ENCODE measurements at places on chromosomes 13 and 19.

GRCh38 chr19:33821871-33822270 is 25.2 kb downstream of the KCTD15 start:
- no peak for DNase-seq

- no peak for DNase-seq
Measured at GRCh38 chr19:55459551-55459949, 1.9 kb downstream of the ISOC2 start.

DNA sequence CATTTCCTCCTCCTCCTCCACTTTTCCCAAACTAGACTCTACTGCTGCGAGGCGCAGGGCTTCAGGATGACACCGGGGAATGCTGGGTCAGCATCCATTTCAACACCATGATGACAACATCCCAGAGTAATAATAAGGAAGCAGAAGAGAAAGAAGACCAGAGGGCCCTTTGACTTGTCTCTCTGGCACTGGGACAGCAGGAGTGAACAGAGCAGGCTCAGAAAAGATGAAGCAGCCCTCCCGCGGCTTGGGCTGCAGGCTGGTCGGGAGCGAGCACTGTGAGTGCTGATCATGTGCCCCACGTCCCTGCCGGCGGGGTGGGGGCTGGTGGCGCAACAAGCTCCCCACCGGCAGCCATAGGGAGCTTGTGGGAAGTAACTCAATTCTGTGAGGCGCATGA is 30.5 kb downstream of the RANBP3 start:
- DNase-seq = peak; percentile 92

DNA sequence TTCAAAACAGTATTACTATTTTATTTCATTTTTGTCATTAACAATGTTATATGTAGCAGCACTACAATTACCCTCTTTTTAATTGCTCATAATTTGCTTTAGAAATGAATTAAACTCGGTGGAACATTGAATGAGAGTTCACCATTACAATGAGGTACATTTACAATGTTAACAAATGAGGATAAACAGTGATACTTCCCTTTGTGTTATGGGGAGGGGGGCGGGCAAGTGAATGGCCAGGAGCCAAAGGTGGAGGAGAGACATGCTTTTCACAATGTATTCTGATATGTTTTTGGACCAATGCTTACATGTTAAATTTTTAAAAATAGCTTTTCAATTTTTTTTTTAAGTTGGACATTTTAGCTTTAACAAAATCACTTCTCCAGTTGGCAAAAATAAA is 34.2 kb downstream of the NALCN start:
- no peak for DNase-seq

GRCh38 chr13:49625392-49626079 is 2.8 kb upstream of the ARL11 start:
- peak; percentile 69 for DNase-seq

- DNase-seq = no peak
Measured at GRCh38 chr13:34617473-34618083, 324.5 kb upstream of the NBEA start.

DNA sequence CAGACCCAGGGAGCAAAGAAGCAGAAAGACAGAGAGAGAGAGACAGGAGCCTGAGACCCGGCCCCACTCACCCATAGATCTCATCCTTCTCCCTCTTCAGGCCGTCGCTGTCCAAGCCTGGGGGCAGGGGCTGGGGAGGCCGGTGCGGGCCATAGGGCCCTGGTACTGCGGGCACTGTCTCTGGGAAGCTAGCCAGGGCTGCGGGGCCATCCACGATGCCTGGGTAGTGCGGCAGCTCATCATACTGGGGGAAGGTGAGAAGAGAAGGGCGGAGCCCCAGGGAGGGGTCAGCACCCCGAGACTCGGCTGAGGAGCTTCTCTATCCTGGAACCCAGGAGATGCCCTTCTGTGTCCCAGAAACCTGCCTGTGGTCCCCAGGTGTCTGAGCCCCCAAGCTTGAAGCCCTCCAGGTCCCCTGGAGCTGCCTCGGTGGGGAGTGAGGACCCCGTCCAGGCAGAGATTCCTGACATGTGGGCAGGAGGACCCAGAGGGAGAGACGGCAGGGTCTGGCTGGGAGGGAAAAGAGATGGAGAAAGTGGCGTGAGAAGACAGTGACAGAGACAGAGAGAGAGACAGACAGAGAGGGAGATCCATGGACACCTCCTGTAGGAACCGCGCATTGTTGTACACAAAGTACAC is 2.1 kb downstream of the MEIS3 start:
- no peak for DNase-seq

GRCh38 chr13:37651891-37652290 is 53.3 kb upstream of the POSTN start:
- no peak for DNase-seq

- DNase-seq = no peak
Measured at GRCh38 chr13:101631395-101631794, 178.9 kb downstream of the ITGBL1 start.

GRCh38 chr13:84192125-84192524 is 309.9 kb upstream of the SLITRK1 start:
- no peak for DNase-seq

- DNase-seq = no peak
Measured at GRCh38 chr13:76645632-76646031, 240.6 kb downstream of the KCTD12 start.

GRCh38 chr13:27018882-27019281 is 152.7 kb downstream of the USP12 start:
- DNase-seq = no peak

GRCh38 chr13:47415048-47415447 is 518.2 kb upstream of the HTR2A start:
- DNase-seq = no peak

DNA sequence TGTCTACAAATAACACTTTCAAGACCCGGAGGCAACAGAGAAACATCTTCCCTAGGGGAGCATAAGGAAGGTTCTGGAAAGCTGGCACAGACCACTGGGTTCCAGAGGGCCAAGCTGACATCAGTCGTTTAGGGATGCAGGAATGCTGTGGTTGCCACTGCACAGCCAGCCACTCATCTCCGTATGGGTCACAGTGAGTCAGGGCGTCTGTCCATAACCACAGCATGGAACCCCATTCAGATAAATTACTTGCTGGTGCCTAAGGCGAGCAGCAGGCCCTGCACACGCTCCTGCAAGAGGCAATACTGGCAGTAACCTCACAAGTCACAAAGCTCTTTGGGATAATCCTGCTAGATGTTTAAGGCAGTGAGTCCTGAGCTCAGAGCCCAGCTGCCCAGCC is 140.9 kb upstream of the UBL3 start:
- no peak for DNase-seq

DNA sequence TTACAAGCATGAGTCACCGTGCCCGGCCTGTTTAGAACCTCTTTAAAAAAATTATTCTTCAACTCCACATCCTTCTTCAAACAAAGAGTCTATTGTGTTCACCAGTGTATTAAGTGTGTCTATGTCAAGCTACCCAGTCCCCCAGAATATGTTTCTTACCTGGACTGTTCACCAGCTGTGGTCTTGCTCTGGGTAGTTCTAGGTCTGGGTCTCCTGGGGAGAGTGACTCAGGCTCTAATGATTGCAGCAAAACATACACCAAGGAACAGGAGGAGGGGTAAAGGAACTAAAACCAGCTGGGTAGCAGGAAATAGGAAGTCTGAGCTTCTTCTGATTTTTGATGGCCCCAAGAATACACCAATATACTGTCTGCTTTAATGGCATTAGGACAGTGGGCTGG is at the start of gene FPR1:
Gene FPR1 (minus strand): TSS at position 224 of the 400 bp plus-strand sequence. CDS start 4,884 bp downstream, outside the sequence.
- peak; percentile 85 for DNase-seq

GRCh38 chr13:98751861-98752466 is 508 bp downstream of the SLC15A1 start:
- no peak for DNase-seq

- no peak for DNase-seq
Measured at GRCh38 chr19:2579678-2580280, 103.9 kb downstream of the GADD45B start.

- no peak for DNase-seq
Measured at GRCh38 chr19:40006273-40006691, 9.4 kb downstream of the ZNF546 start.

GRCh38 chr13:46964789-46965527 is 68.1 kb upstream of the HTR2A start:
- peak; percentile 57 for DNase-seq

- no peak for DNase-seq
Measured at GRCh38 chr13:40986101-40986856, 32.8 kb downstream of the ELF1 start.

DNA sequence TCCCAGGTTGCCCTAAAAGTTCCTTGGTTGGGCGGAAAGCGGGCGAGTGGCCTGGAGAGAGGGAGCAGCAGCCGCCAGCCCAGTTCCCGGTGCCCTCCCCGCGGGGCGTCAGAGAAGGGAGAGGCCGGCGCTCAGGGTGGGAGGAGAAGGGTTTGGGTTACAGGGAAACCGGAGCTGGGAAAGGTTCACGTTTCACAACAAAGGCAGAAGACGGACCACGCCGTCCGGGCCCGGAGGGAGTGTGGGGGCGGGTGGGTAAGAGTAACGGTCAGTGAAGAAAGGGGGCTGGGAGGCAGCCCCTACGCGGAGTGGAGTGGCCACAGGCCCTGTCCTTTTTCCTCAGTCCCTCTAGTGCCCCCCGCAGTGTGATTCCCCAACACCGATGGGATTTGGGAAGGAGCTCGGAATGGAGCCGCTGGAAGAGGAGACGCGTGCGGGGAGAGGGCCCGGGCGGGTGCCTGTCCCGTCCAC is 1.6 kb downstream of the SIX5 start:
- no peak for DNase-seq

DNA sequence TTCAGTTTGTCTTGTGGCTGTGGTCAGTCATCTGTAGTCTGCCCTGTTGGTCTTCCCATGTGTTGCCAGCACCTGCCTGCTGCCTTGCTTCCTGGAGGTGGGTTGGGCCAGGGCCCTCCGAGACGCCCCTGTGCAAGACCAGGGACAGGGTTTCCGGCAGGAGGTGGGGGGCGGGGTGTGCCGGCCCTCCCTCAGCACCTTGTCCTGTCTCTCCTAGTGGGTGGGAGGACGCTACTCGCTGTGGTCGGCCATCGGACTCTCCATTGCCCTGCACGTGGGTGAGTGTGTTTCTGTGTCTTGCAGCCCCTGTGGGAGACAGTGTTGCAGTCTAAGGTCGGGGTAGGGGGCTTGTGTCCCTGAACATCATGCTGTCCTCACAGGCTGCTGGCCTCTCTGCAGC is 11.2 kb upstream of the PDCD2L start:
- no peak for DNase-seq

- no peak for DNase-seq
Measured at GRCh38 chr13:98207416-98207815, 30.3 kb upstream of the RNF113B start.

DNA sequence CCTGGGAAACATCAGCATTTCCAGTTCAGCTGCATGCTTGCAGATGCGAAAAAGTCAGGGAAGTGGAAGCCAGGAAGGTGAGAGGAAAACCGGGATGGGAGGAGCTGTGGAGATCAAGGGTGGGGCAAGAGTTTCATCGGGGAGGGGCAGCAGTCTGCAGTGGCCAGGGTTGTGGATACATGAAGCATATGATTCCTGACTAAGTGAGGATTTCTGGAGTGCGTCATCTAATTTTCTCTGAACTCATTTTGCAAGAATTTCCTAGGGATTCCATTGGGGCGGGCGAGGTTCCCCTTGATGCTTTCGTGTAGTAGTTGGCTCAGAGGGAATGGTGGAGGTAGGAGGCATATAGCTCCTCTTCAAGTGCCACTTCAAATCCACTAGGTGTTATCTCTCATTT is 344.1 kb upstream of the TMTC4 start:
- no peak for DNase-seq

DNA sequence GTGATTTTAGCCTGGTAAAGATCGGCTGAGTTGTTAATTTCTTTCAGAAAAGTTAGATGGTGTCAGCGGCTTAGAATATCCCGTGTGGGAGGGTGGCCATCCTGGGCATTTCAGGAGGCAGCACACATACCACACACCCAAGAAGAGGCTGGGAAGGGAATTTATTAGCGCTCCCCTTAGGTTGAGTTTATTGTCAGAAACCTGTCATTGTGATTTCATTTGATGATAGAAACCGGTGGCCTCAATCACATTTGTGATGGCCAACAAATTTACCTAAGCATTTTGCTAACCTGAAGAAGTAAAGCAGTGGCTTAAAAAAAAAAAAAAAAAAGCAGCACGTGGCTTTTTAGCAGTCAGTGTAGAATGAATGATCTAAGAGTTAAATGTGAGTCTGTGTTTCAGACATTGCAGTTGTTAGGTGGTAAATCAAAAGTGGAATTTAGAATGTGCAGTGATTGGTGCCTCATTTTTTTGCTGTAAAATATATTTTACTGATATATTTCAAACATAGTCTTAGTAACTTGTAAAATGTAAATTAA is 2.7 kb downstream of the SIPA1L3 start:
- DNase-seq = no peak

- DNase-seq = no peak
Measured at GRCh38 chr13:44031555-44031954, 151.9 kb downstream of the LACC1 start.

- no peak for DNase-seq
Measured at GRCh38 chr13:44876782-44877324, 112.4 kb downstream of the NUFIP1 start.

- no peak for DNase-seq
Measured at GRCh38 chr13:39985071-39985470, 329.6 kb downstream of the COG6 start.

DNA sequence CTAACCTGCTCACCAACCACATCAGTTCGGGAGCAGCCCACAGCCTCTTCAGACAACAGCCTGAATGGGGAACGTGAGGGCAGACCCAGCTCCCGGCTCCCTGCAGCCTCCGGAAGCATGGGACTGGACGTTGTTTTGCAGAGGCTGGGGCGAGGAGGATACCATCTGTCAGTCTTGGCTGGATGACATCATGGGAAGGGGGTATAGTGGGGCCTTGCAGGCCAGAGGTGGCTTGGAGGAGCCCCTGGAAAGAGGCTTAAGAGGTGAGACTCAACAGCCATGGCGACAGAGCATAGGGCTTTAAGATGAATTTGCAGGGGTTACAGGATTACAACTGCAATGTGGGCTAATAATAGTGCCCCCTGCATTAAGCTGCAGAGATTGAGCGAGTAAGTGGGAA is 1.5 kb downstream of the FXYD3 start:
- no peak for DNase-seq

DNA sequence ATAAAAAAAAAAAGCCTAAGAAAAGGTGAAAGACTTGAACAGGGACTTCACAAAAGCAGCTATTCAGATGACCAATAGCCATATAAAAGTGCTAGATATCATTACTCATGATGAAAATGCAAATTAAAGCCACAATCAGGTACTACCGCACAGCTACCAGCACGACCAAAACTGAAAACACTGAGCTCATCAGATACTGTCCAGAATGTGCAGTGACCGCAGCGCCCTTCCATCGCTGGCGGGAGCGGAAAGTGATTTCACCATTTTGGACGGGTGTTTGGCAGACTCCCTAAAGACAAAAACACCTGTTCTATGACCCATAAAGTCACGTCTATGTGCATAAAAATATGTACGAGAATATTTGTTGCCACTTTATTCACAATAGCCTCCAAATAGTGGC is 60.7 kb downstream of the SLC6A16 start:
- DNase-seq = no peak

DNA sequence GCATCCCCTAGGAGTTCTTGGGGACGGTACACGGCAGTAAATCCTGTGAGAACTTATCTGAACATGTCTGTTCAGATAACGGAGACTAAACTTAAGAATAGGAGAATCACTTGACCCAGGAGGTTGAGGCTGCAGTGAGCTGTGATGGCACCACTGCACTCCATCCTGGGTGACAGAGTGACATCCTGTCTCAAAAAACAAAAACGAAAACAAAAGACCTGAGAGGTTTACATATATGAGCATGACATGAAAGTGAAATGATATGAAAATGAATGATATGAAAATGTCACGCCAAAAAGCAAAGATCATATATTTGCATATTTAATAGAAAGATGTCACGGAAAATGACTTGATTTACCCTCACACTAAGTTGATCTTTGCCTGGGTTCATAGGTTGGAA is 5.8 kb downstream of the ZNF175 start:
- DNase-seq = no peak
